ENCODE measurements at places on chromosomes 6 and 20. TPM values are rescaled to one million over a fixed set of nuclear protein-coding genes. Genes with fewer than 3 reads are reported as not detected.

Gene KIF16B
- 27.7 TPM for total RNA-seq

GRCh38 chr6:20709451-20709850 is 175.2 kb downstream of the CDKAL1 start:
- DNase-seq, result no peak
- H3K4me3 ChIP-seq, result no peak overlapping the region
- H3K27ac ChIP-seq, result no peak overlapping the region
- peaks cover 23% of the 10 kb centered on the region for H3K4me1 ChIP-seq
- no peaks in the 10 kb centered on the region for H3K36me3 ChIP-seq
- no peaks in the 10 kb centered on the region for H3K27me3 ChIP-seq

DNA sequence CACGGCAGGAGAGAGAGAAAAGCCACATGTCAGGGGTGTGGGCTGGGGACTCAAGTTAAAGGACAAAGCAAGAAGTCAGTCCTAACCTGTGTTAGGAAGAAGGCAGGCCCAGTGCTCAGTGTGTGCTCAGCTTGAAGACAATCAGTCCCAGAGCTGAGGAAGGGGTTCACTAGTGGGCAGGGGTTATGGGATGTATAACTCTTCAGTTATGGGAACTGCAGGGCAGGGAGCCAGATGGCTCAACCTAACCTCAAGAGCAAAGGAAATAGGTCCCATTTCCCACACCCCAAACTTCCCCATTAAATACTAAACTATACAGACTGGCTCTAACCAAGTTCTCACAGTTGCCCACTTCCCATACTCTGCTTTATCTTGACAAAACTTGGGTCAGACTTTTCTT is 7.4 kb upstream of the SSTR4 start:
- DNase-seq, result no peak
- H3K27ac ChIP-seq, result no peak overlapping the region
- H3K36me3 ChIP-seq, result no peaks in the 10 kb centered on the region
- H3K27me3 ChIP-seq, result no peaks in the 10 kb centered on the region

GRCh38 chr6:131831392-131831791 is 23.6 kb downstream of the ENPP1 start:
- no peaks in the 10 kb centered on the region for H3K36me3 ChIP-seq
- no peak for DNase-seq
- H3K27ac ChIP-seq, result peak overlapping the region; percentile 66
- H3K27me3 ChIP-seq, result no peaks in the 10 kb centered on the region
- peaks cover 40% of the 10 kb centered on the region for H3K4me1 ChIP-seq

GRCh38 chr20:59579404-59580145 is 24.8 kb upstream of the PHACTR3 start:
- no peak overlapping the region for H3K27ac ChIP-seq
- no peaks in the 10 kb centered on the region for H3K27me3 ChIP-seq
- no peak overlapping the region for H3K4me3 ChIP-seq
- DNase-seq, result no peak
- H3K4me1 ChIP-seq, result peaks cover 11% of the 10 kb centered on the region

All from vagina (tissue), 2 donors.